ENCODE measurements at places on chromosomes 11 and 22.
A peak's percentile ranks its signal among the peaks of the same experiment; 100 is the strongest.

DNA sequence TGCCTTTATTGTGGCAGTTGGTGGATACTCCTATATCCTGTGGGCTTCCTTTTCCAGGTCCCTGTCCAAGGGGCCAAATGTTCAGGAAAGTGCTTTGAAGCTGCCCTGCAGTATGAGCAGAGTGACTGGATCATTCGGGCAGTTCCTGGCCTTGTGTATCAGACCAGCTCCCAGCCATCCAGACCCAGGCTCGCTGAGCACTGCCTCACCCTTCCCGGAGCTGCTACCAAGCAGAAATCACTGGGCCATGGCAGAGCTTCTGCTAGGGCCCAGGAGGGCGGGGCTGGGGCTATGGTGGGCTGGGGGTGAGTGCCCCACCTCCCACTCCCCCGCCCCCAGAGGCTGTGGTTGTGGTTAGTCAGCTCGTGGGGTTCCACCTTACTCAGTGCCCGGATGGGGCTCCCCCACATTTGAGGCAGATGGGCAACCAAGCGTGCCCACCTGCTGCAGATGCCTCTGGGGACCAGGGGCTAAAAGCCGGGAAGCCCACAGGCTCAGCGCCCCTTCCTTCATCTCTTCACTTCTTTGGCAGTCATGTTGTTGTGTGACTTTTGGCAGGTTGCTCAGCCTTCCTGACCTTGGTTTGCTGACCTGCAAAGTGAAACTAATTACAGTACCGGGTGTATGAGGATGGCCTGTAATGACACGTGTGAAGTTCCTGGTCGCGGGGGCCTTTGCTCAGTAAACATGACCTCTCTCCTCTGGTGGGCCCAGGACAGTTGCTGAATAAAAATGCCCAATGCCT lies 2.1 kb upstream of the LRRC32 start:
- DNase-seq = no peak

DNA sequence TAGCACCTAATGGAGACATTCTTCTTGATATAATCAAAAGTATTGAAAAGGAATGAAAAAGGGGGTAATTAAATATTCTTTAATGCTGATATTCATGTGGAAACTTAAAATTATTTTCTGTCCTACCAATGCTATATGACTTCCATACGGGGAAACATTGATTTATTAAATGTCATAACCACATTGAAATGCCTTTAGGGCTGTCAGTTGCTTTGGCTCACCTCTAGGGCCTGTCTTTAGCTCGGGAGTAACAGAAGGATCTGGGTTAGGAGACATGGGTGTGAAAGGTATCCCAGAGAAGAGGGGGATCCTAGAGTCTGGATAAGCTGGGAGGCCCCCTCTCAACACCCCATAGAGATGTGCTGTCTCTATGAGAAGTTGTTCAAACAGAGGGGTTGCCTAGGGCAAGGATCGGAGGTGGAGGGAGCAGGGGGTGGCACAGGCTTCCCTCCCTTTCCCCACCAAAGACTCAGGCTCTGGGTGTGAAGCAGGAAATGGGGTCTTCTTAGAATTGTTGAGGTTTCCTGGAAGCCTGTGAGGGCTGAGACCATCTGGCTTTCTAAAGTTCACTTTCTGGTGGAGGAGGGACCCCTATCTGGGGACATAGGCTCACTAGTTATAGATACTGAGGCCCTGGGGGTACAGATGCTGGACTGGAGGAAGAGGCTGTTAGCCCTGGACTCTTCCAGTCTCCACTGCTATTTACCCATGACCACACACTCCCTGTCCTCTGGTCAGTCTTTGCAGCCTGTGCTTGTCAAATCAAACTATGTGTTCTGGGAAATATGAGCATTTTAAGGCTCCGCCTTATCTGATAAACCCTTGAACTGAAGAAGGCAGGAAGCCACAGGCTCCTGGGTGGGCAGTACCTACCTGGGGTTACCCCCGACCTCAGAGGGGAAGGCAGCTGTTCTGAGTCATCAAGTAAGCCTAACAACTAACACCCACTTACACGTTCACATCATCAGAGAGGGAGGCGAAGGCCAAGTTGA lies 55.8 kb upstream of the RRAS2 start:
- DNase-seq = no peak

DNA sequence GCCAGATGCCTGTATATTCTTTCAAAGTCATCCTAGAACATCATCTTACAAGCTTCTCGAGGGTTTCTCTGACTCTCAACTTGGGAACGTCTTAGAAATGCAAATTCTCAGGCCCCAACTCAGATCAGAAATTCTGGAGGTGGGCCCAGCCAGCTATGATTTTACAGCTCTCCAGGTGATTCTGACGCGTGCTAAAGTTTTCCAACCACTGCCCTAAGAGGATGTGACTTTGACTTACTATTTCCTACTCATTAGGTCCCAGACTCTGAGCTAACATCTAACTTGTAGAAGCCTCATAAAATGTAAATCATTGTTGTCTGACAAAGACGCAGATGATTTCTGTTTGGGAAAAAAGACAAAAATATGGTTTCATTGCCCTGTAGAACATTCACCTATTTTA lies 61.1 kb downstream of the IRAG1 start:
- no peak for DNase-seq

- DNase-seq = no peak
Observed at GRCh38 chr11:72784662-72785061, 9.2 kb downstream of the STARD10 start.

DNA sequence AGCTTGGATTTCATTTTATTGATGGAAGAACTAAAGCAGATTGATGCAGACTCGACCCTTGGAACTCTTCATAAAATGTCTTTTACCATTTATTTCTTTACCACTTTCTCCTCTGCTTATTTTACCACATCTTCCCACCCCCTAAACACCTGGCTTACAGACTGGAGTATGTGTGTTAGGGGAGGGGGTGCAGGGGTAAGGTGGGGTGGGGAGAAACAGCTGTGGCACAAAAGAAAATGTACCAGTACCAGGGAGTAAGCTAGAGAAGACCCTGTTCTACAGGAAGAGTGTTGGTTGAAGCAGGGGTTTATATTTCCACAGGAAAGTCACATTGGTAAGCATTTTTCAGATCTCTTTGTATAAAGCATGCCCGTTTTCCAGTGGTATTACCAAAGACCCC lies 312.7 kb upstream of the MTNR1B start:
- no peak for DNase-seq

DNA sequence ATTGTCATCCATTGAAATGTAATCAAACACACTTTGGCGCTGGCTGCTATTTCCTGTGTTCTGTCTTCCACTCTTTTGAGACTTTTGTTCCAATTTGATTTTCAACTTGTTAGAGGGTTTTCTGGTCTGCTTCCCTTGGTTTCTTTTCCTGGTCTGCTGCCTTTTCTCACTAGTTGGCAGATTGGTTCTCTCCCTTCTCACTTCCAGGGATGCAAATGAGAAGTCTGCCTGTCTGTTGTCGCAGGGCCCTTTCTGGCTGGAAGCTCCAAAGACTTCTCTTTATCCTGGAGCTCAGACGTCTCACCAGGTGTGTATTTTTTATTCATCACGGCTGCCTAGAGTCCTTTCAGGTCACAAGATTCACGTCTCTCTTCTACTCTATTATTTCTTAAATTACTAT lies 84.0 kb downstream of the RPS6KA4 start:
- no peak for DNase-seq

DNA sequence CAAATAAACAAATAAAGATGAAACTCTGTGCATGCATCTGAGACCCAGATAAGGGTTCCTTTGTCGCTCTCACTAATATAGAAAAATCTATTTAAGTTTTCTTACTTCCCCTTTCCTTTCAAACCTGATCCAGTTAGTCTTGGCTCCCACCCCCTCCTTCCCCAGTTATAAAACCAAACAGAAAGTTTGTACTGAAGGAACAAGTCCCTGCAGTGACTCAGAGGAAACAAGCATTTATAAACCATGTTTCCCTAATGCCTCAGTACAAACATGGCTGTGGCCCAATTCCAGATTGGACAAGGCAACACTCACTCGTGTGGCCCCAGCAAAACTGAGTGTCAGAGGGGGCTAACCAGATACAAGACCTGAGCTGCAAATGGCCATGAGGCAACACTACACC lies 65.5 kb upstream of the ARHGAP20 start:
- DNase-seq = peak; percentile 84

GRCh38 chr11:67420646-67421429 lies 5.4 kb downstream of the CARNS1 start:
- DNase-seq = peak; percentile 98

- no peak for DNase-seq
Observed at GRCh38 chr11:76861490-76861953, 804 bp downstream of the ACER3 start.

- no peak for DNase-seq
Observed at GRCh38 chr11:110059706-110060463, 33.3 kb upstream of the ZC3H12C start.

- DNase-seq = peak; percentile 87
Observed at GRCh38 chr11:6468712-6469495, 4.8 kb downstream of the TRIM3 start.

Data from suppressor macrophage (primary cell).